ENCODE measurements at places on chromosomes 5 and 9.

DNA sequence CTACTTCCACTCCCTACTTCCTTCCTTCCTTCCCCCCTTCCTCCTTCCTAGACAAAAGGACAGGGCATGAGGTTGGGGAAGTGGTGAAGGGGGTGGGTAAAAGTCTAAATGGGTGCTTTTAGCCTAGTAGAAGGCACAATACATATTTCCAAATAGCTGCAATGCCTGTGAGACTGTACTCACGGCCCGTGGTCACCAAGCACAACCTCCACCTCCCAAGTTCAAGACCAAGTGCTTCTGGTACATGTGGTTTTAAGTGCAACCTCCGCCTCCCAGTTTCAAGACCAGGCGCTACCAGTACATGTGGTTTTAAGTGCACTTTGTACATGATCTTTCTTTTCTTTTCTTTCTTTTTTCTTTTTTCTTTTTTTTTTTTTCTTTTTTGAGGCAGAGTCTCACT lies 14.5 kb upstream of the NTNG2 start:
- peak; percentile 20 for DNase-seq

DNA sequence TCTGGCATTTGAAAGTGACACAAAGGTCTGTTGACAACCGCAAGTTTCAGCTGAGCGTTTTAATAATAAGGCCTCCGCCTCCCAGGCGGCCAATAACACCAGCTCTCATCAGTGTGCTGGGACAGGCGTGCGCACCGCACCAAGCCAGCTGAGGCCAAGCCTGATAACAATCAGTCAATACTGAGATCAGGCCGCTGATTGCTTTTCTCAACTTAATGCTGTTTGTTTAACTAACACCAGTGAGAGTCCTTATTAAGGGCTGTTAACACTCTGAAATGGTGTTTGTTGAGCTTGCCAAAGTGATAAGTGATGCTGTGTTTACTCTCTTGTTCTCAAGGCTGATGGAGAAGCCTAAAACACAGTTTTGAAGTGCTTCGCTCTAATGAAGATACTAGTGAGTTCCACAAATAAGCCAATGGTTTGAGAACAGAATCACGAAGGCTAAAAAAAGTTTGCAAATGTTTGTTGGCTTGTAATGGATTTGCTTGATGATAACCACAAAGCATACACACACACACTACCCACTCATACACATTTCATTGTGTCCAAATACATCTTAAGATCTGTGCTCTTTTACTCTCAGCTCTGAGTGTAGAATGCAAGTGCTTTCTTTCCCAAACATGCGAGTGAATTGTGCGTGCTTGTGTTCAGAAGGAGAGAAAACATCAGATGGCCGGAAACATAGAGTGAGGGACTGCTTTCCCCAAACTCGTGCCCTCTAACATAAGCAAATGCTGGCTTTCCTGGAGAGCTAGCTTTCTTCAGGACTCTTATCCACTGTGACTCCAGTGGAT lies 330.4 kb upstream of the KLF4 start:
- no peak for DNase-seq

DNA sequence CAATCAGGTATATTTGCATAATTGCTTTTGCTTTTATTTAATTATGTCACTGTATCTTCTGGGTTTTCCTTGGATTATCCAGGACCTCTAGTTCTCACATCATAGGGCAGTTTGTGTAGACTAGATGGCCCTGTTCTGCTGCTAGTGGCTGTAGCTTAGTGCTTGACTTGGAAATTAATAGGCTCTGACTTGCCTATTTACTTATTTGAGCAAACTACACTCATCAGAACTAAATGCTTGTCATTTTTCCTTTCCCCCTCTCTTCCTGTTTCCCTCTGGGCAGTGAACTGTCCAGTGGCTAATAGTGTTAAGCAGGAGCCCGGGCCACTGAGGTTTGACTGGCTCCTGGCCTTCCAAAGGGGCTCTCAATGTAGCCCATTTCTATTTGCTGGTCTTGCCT lies 135.7 kb downstream of the MAN2A1 start:
- DNase-seq: no peak

- DNase-seq: no peak
Observed at GRCh38 chr9:99516657-99517049, 294.6 kb downstream of the SEC61B start.

GRCh38 chr5:34659168-34659567 lies 3.0 kb downstream of the RAI14 start:
- no peak for DNase-seq

DNA sequence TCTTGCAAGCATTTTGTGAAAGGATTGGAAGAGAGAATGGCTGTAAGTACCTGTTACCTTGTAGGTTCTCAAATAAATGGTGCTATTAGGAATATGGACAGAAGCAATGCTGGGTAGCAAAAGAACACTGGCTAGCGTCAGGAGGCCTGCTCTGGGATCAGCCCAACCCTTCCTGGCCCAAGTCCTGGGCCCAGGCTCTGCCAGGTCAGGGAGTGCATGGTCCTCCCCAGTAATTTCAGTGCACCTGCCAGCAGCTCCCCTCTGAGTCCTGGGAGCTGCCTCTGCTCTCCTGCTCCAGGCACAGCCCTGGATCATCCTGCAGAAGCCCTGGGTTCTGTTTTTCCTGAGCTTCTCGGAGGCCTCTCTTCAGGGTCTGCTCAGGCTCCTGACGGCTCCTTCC lies 89.5 kb upstream of the ARAP3 start:
- no peak for DNase-seq

DNA sequence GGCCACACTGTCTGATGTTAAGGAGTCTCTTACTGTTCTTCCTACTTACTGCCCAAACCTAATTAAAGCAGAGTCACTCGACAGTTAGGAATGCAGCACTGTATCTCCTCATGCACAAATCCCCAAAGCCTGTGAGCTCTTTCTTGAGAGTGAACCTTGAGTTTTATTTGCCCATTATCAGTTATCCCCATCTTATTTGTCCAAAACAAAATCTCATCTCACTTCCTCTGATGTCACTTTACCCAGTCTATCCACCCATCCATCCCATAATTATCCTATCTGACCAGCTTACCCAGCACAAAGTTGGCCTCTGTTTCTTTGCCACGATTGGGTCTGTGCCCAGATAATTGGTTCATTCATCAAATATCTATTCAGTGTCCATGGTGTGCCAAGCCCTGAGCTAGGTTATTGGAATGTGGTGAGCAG lies 250.8 kb downstream of the SLIT3 start:
- DNase-seq: no peak

DNA sequence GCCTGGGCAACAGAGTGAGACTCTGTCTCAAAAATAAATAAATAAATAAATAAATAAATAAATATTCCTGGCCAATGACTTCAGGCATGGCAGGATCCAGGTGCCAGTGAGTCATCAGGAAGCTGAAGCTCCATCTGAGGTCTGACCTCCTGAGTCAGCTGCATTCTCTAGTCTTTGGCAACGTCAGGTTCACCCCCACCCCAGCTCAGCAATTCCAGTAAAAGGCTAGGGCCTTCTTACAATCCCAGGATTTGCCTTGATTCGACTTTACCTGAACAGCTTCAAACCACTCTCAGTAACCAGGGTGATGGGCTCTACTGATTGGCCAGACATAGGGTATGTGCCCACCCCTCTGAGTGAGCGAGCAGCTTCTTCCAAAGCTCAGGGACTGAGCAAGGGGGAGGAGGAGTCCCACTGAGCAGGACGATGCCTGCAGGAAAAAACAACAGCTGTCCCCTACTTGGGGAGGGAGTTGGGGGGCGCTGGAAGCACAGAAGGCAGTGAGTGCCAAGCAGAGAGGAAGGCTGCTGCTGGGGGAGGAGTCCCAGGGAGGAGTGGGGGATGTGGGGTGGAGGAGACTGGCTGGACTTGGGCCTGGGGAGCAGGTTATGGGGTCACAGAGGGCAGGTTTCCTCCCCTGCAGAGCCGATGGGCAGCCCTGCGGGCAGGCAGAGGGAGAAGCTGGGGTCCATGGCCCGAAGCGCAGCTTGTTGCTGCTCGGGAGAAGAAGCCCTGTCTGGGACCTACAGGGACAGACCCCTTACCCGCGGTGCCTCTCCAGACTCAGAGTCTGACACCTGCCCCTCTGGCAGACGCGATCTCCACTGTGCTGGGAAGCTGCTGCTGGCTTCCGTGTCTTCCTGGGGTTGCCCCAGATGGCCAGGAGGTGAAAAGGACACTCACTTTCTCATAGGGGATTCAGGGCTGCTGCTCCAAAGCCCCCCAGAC lies 25.9 kb upstream of the UNC5A start:
- DNase-seq: no peak

- DNase-seq: no peak
Observed at GRCh38 chr9:70873506-70873905, 247.9 kb downstream of the TRPM3 start.

DNA sequence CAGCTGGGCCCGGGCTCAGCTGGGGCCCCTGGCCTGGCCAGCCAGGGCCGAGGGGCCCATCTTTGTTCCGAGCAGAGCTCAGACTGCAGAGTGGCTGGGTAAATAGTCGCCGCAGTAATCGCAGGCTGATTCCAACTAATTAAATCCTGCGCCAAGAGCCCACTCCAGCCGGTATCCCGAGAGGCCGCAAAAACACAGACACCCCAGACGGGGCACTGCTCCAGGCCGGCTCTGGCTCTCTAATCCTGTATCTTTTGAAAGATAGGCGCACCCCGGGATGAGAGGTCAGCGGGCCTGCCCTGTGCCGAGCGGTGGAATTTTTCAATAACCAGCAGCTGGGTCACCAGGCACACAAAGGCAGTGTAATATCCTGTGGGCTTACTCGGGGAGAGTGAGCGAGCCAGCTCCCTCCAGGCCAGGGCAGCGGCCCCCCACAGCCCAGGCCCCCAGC lies 57.7 kb downstream of the LMX1B start:
- DNase-seq: no peak

GRCh38 chr5:133943475-133943817 lies 25.0 kb downstream of the C5orf15 start:
- DNase-seq: no peak

- peak; percentile 80 for DNase-seq
Observed at GRCh38 chr5:373710-374602, 52.4 kb downstream of the AHRR start.

DNA sequence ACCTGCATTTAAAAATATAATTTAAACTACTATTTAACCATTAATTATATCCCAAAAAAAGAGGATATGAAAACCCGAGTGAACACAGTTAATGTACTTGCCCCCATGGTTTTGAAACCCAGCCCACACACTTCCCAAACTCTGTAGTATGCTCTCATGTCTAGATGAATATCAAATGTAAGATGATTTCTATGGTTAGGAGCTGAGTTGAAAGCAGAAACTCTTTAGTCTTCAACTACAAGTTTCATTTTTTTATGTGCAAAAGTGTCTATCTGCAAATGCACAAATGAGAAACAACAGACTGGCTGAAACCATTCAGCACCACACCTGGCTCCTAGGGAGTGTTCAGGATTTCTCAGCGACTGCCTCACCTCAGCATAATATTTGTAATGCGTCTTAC lies 183.3 kb downstream of the SEMA5A start:
- DNase-seq: no peak

DNA sequence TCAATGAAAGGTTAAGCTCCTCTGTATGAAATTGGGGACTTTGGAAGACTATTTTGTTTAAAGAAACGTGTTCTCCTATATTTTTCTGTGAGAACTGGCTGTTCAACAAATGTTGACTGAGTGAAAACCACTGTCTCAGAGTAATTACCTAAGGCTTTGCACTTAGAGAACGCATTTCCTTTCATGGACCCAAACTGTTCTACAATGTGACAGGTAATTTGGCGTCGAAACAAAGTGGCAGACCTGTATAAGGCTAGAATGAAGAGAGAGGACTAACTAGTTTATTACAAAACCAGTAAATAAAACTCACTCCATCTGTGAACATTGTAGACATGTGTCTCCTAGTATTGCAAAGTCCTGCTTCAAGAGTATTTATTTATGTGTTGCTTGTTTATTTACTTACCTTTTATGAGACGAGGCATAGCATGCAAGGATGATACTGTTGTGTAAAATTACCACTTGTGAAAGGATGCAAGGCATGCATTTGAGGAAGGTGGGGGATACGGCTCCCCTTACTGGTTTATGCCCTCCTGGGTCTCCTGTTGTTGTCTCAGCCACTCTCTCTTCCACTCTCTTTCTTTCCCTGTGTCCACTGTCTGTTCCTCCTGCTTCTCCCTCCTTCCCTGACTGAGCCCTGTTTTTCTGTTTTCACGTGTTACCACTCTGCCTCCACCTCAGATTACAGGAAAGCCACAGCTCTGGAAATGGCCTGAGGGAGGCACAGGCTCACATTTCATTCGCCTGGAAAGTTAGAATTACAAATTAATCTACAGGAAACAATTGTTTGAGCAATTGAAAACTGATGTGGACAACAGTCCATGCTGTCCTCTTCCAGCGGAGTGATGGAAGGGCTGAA lies 444.0 kb upstream of the ZNF608 start:
- no peak for DNase-seq

DNA sequence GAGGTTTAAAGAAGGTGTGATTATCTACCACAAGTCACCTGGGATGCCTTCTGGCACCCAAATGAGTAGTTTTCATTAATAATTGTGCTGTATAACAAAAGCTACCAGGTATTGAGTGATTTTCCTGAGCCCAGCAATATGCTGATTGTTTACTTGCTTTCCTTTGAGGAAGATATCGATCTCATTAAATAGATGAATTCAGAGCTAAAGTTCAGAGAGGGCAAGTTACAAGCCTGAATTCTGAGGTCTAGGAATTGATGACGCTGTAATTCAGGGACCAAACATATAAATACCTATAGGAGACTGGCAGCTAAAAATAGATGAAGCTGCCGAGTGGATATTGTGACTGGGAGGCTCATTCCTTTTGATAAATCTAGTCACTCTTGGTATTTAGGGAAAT lies 1.1 kb downstream of the ERCC6L2 start:
- DNase-seq: no peak

- DNase-seq: no peak
Observed at GRCh38 chr5:84275609-84276008, 109.1 kb downstream of the EDIL3 start.

DNA sequence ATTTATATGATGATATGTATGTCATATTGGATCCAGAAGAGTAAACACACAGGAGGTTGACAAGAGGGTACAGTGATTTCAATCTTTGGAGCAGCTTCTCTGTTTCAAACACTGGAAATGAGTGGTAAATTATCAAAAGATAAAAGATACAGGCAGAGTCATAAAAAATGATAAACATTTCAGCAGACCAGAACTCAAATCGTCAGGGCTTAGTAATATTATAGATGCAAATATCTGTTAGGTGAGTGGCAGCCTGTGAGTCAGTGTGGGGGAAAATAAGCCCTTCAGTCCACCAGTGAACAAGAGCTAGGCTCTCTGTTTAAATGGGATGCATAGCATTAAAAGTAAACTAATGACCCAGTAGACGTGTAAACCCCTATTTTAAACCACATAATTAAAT lies 1378.1 kb downstream of the EFNA5 start:
- DNase-seq: no peak

DNA sequence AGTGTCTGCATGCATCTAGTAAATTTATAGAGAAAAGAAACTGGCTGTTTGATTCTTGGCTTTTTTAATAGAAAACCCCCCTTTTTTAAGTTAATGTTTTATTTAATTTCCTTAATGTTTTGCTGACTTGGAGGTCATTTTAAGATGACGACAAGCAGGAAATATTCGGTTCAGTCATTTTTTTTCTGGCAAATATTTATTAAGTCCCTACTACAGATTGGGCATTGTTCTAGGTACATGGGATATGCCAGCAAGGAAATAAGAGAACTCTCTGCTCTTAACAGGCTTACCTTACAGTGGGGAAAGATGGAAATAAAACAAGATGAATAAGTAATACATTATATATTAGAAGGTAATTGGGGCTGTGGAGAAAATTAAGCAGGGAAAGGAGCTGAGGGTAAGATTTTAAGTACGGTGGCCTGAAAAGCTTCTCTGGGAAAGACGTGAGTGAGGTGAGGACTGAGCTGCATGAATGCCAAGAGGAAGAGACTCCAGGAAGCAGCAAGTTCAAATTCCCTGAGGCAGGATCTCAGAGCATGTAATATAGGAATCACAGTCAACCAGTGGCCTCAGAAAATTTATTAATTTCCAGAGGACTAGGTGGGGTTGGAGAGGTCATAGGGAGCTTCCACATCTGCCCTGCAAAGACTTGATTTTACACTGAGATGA lies 316.0 kb upstream of the DAP start:
- no peak for DNase-seq

Measured in activated CD4-positive, alpha-beta T cell treated with anti-CD3 and anti-CD28 coated beads, Interleukin-2, amount 10 ng/mL, durations not matched to agents 7 days and 5 days (primary cell).